Globus pallidus (tissue), 1 donor: ENCODE measurements at places on chromosomes 12 and 14.

DNA sequence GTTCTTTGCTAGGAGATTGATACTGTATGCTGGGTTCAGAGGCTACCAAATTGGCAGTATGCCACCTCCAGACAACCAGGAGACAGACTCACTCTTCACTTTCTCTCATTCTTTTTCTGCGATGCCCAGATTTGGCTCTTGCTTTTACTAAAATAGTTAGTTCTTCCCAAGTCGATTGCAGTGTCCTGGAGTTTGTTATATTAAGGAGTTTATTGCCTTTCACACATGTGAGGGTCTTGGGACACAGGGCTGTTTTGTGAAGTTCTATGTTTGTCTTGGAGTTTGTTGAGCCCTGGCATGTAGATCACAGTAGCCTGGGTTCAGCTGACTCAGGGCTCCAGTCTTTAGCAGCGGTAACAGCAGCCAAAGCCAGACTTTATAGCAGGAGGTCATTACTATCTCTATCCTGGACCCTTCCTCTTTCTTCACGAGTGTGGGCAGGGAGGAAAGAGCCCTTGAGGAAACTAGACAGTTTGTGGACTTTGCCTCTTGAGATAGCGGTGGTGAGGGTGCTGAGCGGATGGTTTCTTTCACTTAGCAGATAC is 1.6 kb downstream of the MLEC start:
- peak; percentile 11 for DNase-seq

GRCh38 chr12:49631336-49631907 is 8.1 kb downstream of the PRPF40B start:
- DNase-seq = no peak

GRCh38 chr12:3717283-3717898 is 35.5 kb downstream of the CRACR2A start:
- DNase-seq = no peak

DNA sequence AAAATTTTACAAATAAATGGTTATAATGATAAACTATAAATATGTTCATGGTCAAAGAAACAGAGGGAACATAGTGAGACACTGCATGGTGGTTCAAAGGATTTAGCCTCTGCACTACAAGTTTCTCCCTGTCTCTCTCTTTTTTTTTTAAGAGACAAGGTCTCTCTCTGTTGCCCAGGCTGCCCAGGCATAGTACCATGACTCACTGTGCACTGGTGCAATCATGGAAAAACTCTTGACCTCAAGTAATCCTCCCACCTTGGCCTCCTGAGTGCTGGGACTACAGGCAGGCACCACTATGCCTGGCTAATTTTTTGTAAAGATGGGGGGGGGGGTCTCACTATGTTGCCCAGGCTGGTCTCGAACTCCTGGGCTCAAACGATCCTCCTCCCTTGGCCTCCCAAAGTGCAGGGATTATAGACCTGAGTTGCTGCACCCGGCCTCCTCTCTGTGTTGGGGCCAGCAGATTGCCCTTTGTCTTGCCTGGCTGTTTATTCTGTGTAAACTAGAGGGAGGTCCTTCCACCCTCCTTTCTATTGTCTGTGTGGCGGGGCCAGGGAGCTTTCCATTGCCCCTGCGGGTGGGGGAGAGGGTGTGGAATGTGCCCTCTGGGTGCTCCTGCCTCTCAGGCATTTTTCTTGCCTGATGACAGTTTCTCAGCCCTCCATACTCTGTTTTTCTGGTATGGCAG is 22.1 kb downstream of the MTHFD1 start:
- DNase-seq = no peak

DNA sequence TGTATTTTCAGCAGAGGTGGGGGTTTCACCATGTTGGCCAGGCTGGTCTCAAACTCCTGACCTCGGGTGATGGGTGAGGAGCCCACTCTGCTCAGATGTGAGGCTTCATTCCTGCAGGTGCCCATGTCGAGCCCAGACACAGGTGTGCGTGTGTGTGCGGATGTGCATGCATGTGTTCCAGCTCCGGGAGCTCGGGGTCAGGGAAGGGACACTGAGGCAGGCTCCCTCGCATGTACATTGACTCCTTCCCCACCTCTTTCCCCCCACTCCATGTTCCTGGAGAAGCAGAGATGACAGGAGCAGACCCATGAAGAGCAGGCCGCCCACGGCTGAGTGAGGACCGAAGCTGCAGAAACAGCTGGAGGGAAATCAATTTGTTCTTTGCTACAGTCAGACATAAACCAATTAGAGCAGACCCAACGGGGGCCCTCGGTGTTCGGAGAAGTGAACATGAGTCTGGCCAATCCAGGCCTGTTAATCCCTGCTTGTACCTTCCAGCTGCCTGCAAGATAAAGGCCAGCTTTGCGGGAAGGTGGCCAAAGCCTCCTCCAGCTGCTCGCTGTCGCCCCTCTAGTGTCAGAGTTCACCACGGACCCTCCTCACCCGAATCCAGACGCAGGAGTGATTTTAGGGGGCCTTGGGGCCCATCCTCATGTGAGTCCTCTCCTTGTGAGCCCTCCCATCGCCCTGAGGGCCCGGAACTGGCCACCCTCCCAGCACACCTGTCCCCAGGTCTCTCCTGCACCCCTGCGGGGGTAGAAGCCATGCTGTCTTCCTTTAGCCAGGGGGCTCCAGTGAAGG is 321.0 kb upstream of the RTL1 start:
- no peak for DNase-seq
